Activated CD8-positive, alpha-beta memory T cell treated with anti-CD3 and anti-CD28 coated beads for 1 hour (primary cell): ENCODE measurements at places on chromosomes 1 and 21.

DNA sequence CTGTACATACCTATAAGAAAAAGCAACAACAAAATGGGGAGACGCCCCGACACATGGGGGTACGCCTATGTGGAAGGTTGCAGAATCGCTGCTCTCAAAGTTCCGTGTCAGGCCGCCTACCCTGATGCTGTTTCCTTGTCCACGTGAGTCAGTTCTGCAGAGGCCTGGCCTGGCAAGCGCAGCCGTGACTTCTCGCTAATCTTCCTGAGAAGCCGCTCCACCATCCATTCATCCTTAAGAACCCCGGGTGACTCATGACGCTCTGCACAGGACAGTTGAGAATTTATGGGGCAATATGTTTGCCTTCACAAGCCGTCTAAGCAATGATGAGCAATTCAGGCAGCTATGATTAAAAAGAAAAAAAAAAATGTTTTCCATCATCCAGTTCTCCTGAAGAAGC is 122.3 kb upstream of the TMPRSS2 start:
- no peak for DNase-seq

GRCh38 chr1:198440842-198441241 is 99.6 kb downstream of the ATP6V1G3 start:
- DNase-seq = no peak

DNA sequence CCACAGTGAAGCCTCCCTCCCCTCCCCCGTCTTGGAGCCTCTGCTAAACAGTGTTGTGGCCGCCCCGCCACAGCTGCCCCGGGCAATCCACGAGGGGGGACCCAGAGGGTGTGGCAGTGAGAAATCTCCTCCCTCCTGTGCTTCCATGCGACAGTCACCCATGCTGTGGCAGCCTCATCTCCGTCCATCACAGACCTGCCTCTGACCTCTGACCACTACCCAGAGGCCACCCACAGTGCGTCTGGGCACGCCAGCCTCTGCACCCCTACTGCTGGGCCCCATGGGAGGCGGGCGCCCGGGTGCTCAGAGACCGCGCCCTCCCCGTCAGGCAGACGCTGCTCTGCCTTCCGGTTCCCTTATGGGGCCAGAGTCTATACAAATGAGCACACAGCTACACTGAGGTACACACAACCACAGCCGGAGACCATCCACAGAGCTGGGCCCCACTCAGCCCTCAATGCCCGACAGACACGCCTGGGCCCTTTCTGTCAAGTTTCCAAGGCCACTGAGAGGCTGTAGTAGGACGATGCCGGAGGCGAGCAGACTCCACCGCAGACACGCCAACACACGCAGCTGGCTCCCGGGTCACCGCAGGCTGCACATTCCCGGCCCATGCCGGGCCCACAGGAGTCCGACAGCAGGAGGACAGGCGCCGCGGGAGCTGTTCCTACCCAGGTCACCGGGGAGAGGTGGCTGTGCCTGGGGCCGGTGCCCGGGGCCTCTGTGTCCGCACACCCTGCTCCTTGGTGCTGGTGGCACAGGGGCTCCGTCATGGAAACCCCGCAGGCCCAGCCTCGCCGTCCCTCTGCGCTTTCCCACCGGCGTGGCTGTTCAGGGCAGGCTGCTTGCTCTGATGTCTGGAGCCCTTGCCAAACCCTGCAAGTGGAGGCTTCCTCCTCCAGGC is 23.9 kb upstream of the TMEM52 start:
- DNase-seq = no peak

DNA sequence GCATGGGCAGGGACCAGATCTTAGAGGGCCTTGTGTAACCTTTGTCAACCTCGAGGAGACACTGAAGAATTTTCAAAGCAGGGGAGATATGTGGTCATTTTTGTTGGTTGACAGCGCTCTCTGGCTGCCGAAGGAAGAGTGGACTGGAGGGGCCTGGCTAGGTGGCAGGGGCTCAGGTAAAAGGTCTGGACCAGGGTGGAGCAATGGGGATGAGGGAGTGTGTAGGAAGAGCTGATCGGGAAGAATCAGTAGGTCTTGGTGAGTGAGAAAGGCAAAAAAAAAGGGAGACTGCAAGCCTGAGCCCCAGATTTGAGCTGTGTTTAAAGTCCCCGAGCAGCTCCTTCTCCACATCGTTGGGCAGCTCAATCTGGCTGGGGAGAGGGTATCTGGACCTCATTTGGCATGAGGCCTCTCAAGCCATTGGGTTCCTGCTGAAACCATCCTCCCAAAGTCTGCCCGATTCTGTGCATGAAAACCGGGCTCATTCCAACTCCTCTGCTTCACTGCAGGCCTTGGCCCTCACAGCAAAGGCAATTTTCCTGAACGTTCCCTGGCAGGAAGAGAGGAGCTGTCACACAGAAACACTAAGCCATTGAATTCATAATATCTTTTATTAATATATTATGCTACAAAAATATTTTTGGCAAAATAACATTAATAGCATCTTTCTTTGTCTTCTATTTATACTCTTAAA is 237.1 kb downstream of the TRABD2B start:
- DNase-seq = no peak

- no peak for DNase-seq
Measured at GRCh38 chr1:32241001-32241763, 5.8 kb upstream of the FAM167B start.

DNA sequence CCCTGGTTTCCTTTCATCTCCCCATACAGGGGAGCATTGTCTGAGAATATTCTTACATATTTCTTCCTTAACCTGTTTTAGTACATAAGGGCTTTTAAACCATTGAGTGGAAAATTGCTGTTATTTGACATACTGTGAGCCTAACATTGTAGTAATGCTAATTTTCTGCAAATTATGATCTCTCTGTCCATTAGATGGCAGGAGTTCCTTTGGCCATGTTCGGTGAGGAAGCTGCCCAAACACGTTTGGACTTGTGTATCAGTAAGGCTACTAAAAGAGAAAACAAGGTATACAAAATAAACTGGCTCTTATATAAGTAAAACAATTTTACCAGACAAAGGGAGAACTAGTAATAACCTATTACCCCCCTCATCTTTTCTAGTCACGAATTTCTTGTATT is 29.2 kb downstream of the CDC7 start:
- DNase-seq = no peak

DNA sequence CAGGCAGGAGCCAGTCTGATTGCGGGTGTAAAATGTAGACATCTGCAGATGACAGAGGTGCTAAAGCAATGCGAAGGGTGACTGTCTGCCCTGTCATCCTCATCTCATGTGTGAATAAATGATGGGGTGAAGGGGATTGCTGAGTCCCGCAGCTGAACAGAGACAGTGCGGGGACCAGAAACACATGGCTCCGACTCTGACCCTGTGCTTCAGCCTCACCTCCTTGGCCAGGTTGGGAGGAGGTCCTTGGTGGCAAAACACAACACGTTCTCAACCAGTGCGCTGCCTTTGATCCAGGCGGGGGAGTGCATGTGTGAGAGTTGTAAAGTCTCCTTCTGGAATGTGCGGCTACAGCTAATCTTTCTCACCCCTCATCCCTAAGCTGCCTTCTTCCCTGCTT is 32.0 kb upstream of the TTC22 start:
- DNase-seq = no peak

DNA sequence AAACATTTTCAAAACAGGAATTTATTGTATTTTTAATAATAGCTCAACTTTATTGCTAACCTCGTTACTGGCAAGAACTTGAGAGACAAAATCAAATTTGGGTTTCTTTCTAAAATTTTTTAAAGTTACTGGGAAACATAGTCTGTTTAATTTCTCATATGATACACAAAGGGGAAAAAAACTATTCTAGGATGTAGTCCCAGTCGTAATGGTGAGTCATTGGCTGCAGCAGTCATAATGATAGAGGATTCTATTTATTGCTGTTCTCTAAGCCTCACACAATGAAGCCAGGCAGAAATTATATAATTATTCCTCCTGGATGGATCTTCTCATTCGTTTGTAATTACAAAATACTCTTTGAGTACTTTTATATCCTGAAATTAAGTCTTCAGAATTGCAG is 326.5 kb upstream of the SGIP1 start:
- no peak for DNase-seq

DNA sequence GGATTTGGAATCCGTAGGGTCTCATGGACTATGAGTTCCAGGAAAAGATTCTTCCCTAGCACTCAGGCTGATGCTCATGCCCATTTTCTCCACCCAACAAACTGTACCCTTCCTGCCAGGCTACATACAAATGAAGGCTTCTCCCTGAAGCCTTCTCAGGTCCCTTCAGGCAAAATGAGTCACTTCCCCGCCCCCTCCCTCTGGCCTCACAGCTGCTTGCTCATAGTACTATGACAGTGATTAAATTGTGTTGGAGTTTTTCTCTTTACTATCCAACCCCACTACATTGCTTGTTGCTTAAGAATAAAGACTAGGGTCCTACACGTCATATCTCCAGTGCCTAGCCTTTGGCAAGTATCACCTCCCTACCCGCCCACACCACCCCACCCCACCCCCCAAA is 207.6 kb upstream of the NFIA start:
- no peak for DNase-seq

DNA sequence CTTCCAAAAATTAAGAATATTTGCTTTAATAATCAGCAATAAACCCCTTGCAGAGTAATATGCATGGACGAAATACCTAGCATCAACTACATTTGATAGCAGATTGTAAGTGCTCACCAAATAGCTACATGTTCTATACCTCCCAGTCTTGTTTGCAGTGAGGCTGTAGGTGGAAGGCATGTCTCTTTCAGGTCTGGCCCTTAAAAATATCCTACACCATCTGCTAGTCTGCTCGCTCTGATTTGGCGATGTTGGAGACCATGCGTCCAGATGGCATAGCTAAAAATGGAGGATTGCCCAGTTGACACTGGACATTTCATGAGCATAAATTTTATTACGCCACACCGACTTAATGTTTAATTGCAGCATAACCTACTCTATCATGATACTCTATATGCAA is 47.1 kb downstream of the SSX2IP start:
- DNase-seq = no peak

DNA sequence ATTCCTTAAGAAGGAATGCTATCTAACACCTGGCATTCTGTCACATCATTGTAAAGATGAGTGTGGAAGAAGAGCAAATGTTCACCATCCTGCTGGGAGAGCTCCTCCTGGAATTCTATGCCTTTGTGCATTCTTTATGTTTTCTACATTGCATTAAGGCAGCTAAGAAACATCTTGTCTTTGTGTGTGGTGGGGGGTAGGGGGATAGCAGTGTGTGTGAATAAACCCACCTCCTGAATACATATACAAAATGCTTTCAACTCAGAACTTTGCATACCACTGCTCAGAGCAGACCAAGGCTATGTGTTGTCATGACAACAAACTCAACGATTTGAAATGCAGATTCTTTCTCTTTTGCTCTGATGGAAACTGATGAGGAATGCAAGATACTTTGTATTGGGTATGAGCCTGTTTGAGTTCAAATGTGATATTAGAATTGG is 193.6 kb upstream of the KAZN start:
- no peak for DNase-seq

DNA sequence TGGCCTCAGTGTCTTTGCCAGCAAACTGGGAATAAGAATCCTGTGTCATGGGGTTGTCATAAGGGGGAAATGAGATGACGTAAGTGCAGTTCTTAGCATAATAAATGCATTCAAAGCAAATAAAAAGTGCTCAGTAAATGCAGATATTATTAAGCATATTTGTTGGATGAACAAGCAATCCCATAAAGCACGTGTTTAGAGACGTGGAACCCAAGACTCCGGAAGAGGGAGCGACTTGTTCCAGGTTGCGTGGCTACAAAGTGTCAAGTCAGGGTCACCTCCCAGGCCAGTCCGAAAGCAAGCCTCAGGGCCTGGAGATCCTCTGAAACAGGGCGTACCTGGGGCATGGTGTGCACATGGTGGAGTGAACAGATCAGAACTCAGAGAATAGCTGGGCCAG is 58.0 kb upstream of the LAPTM5 start:
- no peak for DNase-seq

- DNase-seq = no peak
Measured at GRCh38 chr1:47927165-47927564, 70.0 kb downstream of the TRABD2B start.

DNA sequence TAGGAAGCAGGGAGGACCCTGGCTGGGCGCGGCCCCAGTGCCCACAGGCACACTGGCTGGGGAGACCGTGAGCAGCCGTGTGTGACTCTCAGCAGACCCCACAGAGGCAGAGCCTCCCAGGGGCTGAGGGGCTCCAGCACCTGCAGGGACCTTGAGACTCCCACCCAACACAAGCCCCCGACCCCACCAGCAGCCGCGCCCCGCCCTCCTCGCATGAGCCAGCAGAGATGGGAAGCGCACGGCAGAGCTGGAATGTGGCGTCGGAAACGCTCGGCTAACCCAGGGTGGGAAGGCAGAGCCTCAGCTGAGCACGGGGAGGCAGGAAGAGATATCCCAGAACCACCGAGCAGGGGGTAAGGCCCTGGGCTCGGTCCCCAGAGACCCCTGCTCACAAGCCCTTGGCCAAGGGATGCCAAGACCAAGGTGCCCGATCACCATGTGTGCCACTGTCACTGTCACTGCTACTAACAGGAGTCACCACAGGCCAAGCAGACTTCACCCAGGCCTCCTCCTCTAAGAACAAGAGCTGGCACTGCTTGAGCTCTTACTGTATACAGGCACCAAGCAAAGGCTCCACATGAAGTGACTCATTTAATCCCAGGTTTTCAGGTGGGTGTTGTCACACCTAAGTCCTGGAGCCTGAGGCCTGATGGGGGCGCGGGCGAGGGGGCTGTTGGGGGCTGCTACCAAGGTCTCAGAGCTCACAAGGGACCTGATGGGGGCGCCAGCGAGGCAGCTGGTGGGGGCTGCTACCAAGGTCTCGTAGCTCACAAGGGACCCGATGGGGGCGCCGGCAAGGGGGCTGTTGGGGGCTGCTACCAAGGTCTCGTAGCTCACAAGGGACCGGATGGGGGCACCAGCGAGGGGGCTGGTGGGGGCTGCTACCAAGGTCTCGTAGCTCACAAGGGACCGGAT is 20.1 kb downstream of the MEGF6 start:
- DNase-seq = no peak

- no peak for DNase-seq
Measured at GRCh38 chr1:9689971-9690381, 38.4 kb downstream of the PIK3CD start.

DNA sequence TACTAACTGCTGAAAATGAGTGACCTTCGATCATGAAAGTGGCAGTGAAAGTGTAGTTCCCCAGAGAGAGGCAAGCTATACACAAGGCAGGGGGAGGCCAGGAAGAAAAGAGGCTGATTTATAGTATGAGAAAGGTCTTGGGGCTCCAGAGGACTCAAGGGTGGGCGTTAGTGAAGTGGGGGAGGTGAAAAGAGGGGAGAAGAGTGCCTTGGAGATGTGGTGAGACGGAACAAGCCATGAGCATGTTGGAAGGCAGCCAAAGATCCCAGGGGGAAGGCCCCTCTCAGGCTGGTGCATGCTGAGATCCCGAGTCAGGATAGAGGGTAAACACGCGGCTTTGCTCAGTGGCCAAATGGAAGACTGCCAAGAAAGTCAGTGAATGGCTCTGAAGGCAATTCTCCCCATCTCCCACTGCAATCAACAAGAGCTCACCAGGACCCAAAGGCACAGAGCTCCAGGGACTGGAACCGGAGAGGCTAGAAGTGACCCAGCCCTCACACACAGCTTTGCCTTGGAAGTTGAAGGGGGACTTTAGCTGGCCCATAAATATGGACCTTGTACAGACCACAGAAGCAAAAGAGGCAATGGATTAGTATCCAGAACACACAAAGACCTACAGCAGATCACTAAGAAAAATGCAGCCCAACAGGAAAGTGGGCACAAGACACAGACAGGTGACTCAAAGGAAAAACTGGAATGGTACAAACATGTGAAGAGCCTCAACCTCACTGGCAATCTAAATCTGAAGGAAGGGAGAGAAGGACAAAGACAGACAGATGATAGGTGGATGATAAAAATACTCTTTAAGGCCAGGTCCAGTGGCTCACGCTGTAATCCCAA is 49.6 kb downstream of the HSF2BP start:
- no peak for DNase-seq
